ENCODE measurements at places on chromosomes 13 and 19. TPM values are rescaled to one million over a fixed set of nuclear protein-coding genes. Genes with fewer than 3 reads are reported as not detected.

The COX6B2 gene
- total RNA-seq, result 0.56 TPM

The IZUMO4 gene
- 0.56 TPM for total RNA-seq

The IGLON5 gene
- total RNA-seq, result not detected

The CATSPERD gene
- 0.03 TPM for total RNA-seq

The MEIS3 gene
- 34.2 TPM for total RNA-seq

The CBY2 gene
- not detected for total RNA-seq

The PSG11 gene
- not detected for total RNA-seq

The ZSCAN1 gene
- total RNA-seq, result not detected

The GTF2F2 gene
- 18.5 TPM for total RNA-seq

The EHD2 gene
- 146 TPM for total RNA-seq

The LHB gene
- total RNA-seq, result not detected

The GPR32 gene
- total RNA-seq, result not detected

The DMAC2 gene
- total RNA-seq, result 108 TPM

The HAUS5 gene
- 16.4 TPM for total RNA-seq
